ENCODE measurements at places on chromosomes 7 and 10.

GRCh38 chr7:24756545-24757352 is 515 bp downstream of the GSDME start:
- no peak for DNase-seq

GRCh38 chr7:35036361-35037171 is 719 bp downstream of the DPY19L1 start:
- DNase-seq, result peak; percentile 33

DNA sequence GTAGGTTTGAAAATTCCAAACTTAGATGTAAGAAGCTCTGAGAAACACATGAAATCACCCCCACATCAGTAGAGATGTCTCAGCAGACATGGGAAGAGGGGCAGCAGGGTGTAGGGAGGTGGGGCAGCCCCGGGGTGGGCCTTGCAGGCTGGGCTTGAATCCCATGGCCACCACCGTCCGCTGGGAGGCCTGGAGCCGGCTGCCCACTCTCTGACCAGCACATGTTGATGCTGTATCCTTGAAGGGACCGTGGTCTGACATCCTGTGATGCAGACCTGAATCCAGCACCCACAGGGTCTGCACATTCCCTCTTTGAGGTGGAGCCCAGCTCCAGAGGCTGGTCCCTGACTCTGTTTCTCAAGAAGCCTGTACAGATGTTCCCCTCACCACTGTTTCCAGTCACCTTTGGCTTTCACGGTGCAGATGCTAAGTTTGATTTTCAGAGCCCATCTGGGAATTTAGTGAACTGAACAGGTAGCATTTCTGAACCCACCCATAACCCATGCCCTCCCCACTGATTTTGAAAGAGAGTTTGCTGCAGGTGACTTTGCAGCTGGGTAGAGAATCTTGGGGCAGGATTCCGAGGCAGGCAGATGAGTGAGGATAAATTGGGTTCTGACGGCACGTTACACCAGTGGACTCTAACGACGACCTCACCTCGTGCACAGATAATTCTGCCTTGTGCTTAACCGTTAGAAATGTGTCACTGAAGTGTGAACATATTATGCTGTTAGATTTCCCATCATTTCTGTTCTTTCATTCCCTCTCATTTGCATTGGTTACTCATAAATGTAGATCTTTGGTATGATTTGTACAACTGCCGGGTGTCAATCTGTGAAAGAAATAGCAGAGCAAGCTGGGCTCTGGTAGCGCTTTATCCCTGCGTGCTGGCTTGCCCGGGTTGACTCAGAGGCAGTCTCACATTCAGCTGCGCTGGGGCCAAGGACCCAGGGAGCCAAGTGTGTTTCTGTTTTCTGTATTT is 45.7 kb downstream of the IKZF1 start:
- peak; percentile 55 for DNase-seq

GRCh38 chr7:120837599-120837998 is 20.3 kb downstream of the TSPAN12 start:
- DNase-seq, result no peak

GRCh38 chr7:88046839-88047573 is 113.0 kb downstream of the ADAM22 start:
- no peak for DNase-seq

DNA sequence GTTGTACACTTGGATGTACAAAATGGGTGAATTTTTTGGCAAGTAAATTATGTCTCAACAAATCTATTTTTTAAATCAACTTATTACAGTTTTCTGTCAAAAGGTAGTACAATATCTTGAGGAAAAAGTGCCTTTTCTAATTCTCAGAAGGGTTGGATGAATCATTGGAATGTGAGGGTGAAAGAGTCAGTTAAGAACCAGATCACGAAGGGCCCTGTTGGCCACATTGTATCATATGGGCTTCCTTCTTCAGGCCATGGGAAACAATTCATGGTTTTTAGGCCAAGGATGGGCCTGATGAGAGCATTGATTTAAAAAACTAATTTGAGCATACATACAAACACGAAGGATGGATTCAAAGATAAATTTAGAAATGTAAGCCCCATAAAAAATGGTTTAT is 503.7 kb downstream of the TNS3 start:
- DNase-seq, result no peak

DNA sequence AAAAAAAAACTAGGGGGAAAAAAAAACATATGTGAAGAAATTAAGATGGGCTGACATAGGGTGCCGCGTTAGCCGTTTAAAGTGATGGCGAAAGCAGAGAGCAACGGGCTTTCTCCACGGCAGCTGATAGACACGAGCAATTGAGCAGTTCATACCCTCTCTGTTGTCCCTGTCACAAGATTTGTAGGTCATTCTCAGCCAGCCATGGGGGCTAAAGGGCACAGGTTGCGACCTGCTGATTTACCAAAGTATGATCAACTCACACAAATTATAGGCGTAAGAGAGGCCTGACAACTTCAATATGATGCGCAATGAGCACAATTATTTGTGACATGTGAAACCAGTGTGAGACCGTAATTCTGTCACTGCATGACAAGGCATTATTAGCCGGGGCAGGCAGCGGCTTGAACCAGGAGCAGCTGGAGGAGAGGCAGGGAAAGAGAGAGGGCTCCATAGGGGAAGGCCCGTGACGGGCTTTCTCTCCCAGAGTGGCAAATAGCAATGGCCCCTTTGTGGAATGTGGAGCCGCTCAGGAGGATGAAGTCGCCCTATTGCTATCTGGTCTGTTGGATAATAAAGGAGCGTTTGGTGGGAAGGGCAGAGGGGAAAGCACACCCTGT is 195.1 kb upstream of the HABP2 start:
- no peak for DNase-seq

DNA sequence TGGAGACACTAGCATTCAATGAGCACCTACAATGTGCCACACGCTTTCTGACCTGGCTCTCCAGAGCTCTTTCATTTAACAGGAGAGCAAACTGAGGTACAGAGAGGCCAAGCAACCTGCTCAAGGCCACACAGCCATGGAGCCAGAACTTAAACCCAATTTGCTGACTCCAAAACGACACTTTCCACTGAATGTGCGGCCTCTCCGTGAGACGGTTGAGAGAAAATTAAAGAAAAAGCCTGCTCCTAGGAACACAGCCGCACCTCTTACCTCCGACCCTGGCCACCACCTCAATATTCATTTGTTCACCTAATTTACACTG is 42.8 kb downstream of the ZCCHC24 start:
- DNase-seq, result no peak

DNA sequence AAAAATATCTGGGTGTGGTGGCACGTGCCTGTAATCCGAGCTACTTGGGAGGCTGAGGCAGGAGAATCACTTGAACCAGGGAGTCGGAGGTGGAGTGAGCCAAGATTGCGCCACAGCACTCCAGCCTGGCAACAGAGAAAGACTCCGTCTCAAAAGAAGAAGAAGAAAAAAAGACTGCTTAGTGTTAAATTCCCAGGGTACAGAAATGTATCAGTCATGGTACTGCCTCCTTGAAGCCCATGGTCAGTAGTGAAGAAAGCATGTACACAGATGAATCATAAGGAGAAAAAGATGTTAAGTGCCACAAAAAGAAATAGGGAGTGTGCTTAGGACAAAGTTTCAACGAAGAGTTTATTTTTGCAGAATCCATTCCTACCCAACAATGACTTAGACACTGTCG is 62.5 kb upstream of the KMT2E start:
- no peak for DNase-seq

DNA sequence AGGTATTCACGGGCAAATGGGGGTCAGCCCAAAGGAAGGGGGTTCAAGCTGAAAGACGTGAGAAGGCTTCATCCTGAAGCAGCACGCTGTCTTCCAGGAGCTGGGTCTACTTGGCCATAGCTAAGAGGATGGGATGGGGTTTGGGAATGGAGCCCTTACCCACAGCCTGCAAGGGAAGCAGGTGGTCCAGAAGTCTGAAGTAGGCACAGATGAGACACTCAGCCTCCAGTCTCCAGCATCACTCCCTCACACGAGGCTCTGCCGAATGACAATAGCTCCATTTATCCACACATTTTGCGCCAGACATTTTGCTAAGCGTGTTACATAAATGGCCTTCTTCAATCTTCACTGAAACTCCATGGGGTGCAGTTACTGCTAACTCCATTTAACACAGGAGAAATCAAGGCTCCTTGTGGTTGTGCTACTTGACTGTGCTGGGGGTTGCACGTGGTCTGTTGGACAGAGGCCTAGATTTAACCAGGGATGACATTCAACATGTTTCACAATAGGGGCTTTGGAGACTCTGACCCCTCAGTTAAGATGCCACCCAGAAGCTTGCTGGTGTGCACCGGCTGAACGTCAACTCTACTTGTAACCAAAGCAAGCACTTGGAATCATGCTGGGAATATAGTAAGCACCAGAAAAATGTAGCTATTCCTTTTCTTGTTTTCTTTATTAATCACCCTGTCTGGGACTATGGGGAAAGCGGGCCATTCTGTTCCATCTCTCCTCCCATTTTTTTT is 85.3 kb downstream of the FAM241B start:
- DNase-seq, result no peak

- no peak for DNase-seq
These were observed 38.1 kb downstream of the CTTNBP2 start for GRCh38 chr7:117835016-117835664.

GRCh38 chr10:13633689-13634088 is 46.9 kb downstream of the PRPF18 start:
- DNase-seq, result no peak

DNA sequence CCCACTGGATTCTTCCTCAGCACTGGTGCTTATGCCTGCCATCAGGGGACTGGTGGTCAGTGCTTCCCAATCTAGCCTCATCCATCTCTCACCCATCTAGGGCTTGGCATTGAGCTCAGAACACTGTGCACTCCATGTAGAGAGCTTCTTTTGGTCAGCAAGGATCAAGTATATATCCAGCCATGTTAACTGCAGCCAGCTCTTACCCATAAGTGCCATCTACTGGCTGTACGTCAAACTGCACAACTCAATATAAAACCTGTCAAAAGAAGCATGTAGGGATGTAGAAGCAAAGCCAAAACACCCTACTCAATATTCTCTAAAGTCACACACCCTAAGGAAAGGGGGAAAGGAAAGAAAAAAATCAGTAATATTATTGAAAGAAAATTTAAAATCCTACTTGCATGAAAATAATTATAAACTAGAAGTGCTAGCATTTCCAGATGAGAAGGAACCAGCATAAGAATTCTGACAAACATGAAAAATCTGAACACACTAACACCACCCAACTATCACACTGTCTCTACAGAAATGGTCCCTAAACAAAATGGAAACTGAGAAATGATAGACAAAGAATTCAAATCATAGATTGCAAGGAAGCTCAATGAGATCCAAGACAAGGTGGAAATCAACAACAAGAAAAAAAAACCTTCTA is 531.1 kb upstream of the STEAP1 start:
- no peak for DNase-seq

- DNase-seq, result no peak
These were observed 365.3 kb upstream of the IGFBP3 start for GRCh38 chr7:46286356-46286755.

GRCh38 chr10:110643035-110643652 is 992 bp upstream of the RBM20 start:
- DNase-seq, result no peak

GRCh38 chr10:61903928-61904344 is 2.4 kb downstream of the ARID5B start:
- DNase-seq, result no peak

GRCh38 chr10:112168733-112169132 is 14.8 kb downstream of the GPAM start:
- DNase-seq, result no peak

GRCh38 chr7:4227105-4228010 is 454.7 kb upstream of the FOXK1 start:
- DNase-seq, result no peak

- DNase-seq, result no peak
These were observed 118.0 kb downstream of the WDFY4 start for GRCh38 chr10:48802611-48803071.

DNA sequence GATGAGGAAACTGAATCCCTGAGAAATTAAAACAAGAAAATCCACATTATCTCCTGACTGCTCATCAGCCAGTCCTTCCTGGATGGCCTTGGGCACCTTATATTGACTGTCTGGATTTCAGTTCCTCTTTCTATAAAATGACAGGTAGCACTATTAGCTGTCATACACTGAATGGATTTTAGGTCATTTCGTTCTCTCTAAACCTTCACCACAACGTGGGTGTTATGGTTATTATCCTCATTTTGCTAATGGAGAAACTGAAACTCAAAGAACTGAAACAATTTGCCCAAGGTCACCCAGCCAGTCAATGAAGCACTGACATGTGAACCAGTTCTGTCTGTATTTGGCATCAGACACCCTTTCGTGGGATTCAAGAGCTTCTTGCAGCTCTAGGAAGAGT is 193.8 kb downstream of the CYP26A1 start:
- no peak for DNase-seq

GRCh38 chr7:34312624-34313023 is 345.4 kb upstream of the NPSR1 start:
- no peak for DNase-seq

GRCh38 chr10:132395704-132396493 is 1.1 kb upstream of the PWWP2B start:
- DNase-seq, result no peak

DNA sequence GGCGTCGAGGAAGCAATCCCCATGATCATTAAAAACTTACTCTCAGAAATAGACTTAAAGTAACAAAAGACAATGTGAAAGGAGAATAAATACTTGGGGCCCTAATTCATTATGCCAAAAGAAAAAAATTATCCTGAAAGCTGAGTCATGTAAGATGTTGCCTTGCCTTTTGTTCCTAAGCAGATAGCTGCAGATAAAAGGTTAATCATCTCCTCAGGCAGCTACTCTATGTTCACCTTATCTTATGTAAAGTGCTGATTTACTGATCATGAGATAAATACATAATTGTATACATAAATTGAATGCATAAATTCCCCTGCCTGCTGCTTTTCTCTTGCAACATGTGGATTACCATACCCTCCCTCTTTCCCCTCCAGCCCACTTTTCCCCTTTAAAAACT is 28.1 kb upstream of the CREB3L2 start:
- no peak for DNase-seq

GRCh38 chr10:1166101-1166827 is 110.1 kb downstream of the WDR37 start:
- no peak for DNase-seq

GRCh38 chr10:75003891-75004290 is 107.6 kb upstream of the SAMD8 start:
- DNase-seq, result no peak

DNA sequence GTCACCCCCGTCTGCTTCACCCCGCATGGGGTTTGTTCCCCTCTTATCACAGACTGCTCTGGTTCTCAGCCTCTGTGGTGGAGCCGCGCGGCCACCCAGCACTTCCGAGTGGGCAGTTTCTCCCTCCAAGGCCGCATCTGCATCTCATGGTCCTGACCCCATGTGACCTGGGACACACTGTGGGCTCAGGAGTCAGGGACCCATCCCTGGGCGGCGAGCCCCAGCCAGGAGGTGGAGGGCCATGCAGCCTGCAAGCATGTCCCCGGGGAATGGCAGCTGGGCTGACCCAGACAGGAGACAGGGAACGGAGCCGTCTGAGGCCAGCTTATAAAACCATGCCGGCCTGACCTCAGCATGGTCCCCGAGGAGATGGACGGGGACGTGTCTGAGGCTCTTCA is 25.2 kb upstream of the TTYH3 start:
- DNase-seq, result no peak

GRCh38 chr10:45585131-45585530 is 87.4 kb downstream of the ZFAND4 start:
- DNase-seq, result no peak

DNA sequence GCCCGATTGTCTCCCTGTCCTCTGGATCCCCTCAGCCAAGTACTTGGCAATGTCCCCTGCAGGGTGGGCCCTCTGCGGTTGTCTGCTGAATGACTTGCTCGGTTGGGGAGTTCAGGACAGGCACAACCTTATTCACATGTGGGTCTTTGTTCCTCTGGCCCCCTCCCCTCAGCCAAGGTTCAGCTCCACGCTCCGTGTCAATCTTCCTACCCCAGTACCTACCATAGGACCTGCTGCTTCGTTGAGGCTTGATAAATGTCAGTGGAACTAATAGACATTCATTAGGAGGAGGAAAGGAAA is 7.1 kb downstream of the CPA5 start:
- DNase-seq, result no peak
